GM19239 (cell line): ENCODE measurements at places on chromosomes 1 and 21.

DNA sequence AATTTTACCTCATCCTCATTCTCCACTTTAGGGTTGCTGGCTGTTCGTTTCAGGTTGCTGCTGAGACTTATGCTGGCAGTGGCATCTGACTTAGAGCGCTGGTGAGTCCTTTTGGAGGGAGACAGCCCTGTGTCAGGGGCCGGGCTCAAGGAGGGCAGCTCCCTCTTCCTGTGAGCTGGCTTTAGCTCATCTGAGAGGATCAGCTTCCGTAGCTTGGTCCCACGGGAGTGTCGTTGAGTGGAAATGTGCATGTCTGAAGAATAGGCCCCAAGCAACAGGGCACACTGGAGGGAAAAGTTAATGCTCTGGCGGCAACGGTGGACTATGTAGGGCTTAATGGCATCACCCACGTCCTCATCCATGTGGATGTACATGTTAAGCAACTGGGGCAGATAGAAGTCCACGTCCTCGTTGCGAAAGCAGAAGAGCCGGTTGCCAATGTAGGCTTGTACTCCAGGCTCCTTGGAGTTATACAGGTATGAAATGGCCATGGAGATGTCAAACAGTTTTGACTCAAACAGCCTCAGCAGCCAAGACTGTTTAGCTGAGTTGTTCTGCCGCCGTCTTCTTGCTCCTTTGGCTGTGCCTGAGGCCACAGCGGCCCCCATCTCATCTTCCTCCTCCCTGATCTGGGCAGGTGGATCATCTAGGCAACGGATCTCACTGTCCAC, 11.5 kb downstream of the PI4KB start:
- no peak for DNase-seq

- DNase-seq, result no peak
These were observed 20.8 kb downstream of the PPFIA4 start for GRCh38 chr1:203046984-203047630.

DNA sequence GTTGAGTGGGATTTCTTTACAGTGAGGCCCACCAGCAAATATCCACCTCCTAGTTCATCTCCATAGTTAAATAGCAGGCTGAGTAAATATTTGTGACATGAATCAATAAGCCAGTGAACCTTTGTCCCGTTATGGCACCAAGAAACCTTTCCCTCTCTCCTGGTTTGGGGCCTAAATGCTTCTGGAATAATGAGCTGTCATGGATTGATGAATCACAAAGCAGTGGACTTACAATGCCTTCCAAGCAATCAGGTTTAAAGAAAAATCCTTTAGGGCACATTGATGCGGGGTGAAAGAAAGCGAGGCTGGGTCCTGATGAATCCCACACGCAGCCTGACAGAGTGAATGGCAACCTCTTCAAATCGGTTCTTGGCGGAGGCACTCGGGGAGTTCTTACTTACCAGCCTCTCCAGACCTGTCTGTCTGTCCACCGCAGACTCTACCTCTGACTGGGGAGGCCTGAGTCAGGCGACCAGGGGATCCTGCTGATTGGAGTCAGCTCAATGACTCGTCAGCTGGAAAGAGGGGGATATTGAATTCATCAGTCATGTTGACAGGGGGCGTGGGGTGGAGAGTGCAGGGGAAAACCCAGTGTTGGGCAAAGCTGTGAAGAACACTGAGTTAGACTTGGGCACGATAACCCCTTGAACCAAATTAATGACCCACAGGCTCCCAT, 247.3 kb downstream of the PLPP3 start:
- no peak for DNase-seq

GRCh38 chr1:94795434-94795833, 24.7 kb upstream of the SLC44A3 start:
- no peak for DNase-seq

DNA sequence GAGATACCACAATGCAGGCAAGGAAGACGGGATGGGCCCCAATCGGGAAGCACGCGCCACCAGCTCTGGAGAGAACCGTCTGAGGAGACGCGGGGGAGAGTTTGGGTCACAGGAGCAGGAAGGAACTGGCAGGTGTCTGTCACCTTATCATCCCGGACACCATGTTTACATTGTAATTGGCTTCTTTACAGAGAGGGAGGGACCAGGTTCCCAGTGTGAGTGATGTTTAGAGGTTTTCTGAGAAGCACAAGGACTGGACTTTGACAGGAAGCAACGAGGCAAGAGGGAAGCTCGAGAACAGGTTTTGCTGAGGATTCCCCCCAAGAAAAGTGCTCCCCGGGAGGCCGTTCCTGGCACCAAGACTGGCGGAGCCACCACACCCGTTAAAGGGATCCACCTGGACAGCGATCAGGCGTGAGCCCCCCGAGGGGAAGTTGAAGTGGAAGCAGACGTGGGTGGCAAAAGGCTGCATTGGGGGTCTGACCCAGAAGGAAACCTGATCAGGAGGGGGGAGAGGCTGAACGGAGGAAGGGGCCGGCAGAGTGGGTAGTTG, 957 bp downstream of the EPS15 start:
- DNase-seq, result peak; percentile 37

- no peak for DNase-seq
These were observed 171.9 kb upstream of the RAB4A start for GRCh38 chr1:229098903-229099578.

DNA sequence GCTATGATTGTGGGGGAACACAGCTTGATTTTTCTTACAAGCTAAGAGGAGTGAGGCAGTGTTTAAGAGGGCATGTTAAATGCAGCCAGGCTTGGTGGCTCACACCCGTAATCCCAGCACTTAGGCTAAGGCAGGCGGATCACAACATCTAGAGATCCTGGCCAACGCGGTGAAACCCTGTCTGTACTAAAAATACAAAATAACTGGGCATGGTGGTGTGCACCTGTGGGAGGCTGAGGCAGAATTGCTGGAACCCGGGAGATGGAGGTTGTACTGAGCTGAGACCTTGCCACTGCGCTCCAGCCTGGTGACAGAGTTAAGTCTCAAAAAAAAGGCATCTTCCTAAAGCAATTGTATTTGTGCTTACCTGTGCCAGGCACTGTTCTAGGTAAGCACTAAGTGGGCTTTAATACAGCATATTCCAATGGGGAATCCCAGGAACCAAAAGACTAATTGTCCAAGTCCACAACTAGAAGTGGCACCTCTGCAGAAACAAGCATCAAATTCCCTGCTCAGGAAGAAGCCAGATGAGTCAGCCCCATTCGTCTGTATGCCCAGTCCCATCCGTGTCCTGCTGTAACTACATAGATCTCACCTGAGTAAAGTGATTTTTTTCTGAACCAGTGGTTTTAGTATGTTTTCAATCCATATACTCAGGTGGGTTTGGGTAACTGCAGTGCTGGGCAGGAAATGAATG, 4.6 kb downstream of the RCC1 start:
- DNase-seq, result no peak

GRCh38 chr21:44525391-44526095, 14.5 kb downstream of the KRTAP10-1 start:
- DNase-seq, result no peak

DNA sequence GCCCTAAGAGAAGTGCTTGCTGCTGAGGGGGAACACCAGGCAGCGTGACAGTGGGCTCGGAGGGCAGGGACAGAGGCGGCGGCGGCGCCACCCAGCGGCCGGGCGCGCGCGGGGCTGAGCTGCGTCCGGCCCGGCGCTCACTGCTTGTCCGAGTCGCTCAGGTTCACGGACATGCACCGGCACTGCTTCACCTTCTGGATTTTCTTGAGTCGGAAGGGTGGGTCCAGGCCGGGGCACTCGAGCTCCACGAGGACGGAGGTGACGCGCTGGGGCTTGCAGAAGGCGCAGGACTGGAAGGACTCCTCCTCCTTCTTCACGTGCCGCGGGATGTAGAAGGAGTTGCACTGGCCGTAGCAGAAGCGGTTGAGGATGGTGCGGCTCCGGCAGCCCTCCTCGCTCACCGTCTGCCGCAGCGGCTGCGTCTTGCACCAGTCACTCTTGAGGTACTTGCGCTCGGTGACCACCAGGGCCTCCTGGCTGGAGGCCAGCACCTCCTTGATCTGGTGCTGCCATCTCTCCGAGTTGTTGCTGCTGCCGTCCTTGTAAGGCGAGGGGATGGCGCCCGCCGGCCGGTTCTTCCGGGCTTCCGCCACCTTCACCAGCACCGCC, 119.0 kb downstream of the GREM2 start:
- no peak for DNase-seq
